ENCODE measurements at places on chromosomes 11 and 22.
A peak's percentile ranks its signal among the peaks of the same experiment; 100 is the strongest.

- peak; percentile 90 for DNase-seq
Measured at GRCh38 chr11:119381181-119381988, at the start of gene USP2. USP2 (minus strand) TSS chr11:119381690; CDS start chr11:119373480, 8,210 bp downstream.

- DNase-seq: no peak
Measured at GRCh38 chr11:123745764-123746451, 4.4 kb upstream of the ZNF202 start.

DNA sequence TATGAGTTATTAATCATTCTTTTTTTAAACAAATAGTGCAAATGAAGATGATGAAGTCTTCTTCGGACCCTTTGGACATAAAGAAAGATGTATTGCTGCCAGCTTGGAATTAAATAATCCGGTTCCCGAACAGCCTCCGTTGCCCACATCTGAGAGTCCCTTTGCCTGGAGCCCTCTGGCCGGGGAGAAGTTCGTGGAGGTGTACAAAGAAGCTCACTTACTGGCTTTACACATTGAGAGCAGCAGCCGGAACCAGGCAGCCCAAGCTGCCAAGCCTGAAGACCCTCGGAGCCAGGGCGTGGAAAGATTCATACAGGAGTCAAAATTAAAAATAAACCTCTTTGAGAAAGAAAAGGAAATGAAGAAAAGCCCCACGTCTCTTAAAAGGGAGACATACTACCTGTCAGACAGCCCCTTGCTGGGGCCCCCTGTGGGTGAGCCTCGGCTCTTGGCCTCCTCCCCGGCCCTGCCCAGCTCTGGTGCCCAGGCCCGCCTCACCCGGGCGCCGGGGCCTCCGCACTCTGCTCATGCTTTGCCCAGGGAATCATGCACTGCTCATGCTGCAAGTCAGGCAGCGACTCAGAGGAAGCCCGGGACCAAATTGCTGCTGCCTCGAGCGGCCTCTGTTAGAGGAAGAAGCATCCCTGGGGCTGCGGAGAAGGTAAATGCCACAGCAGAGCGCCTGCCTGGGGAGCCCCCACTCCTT is 11.8 kb downstream of the GTSE1 start:
- DNase-seq: no peak

DNA sequence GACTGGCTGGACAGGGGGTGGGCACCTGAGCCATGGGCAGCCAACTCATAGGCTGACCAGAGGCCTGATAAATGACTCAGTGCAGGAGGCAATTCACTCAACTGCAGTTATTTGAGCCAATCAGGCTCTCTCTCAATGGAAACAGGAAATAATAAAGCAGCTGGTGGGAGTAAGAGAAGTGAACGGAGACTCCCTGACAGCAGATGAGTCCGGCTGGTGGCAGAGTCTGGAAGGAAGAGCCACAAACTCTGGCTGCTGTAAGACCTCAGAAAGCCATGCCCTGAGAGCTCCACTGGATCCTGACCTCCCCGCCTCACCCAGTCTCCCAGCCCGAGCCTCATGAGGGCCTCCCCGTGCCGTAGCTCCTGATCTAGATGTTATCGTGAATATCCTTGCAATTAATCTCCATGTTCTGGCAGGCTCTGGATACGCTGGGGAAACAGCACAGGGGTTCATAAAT is 69.8 kb downstream of the TRIM29 start:
- peak; percentile 6 for DNase-seq

- no peak for DNase-seq
Measured at GRCh38 chr11:59545179-59546020, 34.1 kb downstream of the OR4D9 start.

DNA sequence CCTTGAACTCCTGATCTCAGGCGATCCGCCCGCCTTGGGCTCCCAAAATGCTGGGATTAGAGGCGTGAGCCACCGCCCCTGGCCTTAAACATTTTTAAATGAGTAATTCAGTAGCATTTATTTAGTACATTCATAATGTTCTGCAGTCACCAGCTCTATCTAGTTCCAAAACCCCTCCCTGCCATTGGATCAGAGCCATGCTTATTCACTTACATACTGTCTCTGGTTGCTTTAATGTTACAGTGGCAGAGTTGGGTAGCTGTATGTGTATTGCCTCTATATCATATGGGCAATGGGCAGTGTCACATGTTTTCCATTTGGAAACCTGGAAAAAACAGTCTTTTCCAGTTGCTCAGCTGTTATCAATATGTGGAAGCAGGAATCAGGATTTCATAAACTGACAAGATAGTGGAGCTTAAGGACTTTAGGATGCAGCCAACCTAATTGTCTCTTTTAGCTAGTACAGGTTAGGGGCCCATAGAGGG is 10.5 kb downstream of the COA4 start:
- no peak for DNase-seq

DNA sequence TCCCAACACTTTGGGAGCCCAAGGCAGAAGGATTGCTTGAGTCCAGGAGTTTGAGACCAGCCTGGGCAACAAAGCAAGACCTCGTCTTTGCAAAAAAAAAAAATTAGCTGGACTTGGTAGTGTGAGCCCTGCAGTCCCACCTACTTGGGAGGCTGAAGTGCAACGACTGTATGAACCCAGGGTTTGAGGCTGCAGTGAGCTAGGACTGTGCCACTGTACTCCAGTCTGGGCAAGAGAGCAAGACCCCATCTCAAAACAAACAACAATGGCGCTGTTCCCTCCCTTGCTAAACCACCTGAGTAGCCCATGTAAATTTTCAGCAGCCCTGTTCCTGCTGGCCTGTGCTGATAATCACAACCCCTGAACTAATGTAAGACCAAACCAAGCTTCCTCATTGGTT is 3.1 kb downstream of the LAMTOR1 start:
- DNase-seq: no peak

DNA sequence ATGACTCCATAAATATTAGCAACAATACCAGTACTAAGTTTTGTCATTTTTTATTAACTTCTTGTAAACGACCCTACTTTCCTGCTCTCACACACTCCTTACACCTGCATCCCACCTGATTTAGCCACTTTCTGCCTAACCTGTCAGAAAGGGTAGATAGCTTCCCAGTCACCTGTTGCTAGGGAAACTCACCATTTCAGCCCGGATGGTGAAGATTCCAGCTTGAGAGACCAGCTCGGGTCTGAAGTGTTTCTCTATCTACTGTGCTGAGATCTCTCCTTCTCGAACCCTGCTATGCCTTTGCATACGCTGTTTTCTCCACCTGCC is at the start of gene PARVG:
Gene PARVG (plus strand): TSS at position 220 of the 327 bp plus-strand sequence. CDS start 2,405 bp downstream, outside the sequence.
- no peak for DNase-seq

DNA sequence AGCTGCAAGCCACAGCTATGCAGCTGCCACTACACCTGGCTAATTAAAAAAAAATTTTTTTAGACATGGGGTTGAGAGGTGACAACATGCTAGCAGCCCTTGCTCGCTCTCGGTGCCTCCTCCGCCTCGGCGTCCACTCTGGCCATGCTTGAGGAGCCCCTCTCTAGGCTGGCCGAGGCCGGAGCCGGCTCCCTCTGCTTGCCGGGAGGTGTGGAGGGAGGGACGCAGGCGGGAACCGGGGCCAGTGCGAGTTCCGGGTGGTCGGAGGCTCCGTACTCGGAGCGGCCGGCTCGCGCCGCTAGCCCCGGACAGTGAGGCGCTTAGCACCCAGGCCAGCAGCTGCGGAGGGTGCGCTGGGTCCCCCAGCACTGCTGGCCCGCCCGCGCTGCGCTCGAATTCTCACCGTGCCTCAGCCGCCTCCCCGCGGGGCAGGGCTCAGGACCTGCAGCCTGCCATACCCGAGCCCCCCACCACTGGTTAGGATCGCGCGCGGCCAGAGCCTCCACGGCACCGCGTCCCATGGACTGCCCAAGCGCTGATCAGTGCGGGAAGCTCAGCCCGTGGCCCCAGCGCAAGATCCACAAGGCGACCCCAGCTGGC is 10.7 kb downstream of the MYO18B start:
- DNase-seq: no peak

DNA sequence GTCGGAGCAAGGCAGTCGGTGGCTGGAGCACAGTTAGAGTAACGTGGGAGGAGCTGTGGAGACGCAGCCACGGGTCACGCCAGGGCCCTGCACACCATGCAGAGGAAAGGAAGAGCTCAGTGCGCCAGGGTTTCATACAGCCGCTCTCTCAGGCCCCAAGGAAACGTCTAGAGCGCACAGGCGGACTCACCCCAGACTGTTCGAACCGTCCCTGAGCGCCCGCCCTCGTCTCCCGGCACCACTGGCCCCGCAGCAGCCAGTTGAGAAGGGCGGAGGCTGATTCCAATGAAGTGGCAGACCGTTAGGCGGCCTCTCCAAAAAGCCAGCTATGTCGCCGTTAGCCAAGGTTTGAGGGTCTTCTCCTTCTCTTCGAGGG is 483 bp upstream of the HYLS1 start:
- DNase-seq: no peak

GRCh38 chr11:105297463-105297862 is 157.9 kb upstream of the CARD18 start:
- DNase-seq: no peak

GRCh38 chr11:29750392-29750791 is 266.4 kb downstream of the KCNA4 start:
- no peak for DNase-seq

- no peak for DNase-seq
Measured at GRCh38 chr22:50304528-50305392, 2.7 kb downstream of the PLXNB2 start.

GRCh38 chr22:38924347-38924952 is 33.0 kb upstream of the APOBEC3A start:
- DNase-seq: peak; percentile 28

DNA sequence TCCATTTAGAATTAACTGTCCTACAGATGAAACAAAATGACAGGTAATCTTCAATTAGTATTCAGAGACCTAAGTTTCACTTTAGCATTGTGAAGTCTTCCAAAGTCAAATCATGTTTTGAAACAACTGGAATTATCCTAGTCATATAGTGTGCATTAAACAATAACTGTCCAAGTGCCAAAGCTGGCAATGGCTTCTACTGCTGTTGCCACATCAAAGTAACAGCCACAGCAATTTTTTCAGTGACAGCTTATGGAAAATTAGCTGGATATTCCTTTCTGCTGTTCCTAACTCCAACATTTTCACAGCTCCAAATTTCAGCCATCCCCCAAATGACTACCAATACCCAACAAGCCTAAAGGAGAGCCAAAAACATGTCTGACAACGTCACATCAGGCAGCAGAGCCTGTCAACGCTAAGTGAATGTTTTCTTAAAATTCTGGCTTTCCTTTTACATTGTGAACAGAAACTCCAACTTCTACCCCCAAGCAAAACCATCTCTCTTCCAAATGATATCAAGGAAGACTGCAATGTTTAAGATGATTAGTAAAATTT is 45.3 kb upstream of the CCDC34 start:
- no peak for DNase-seq

DNA sequence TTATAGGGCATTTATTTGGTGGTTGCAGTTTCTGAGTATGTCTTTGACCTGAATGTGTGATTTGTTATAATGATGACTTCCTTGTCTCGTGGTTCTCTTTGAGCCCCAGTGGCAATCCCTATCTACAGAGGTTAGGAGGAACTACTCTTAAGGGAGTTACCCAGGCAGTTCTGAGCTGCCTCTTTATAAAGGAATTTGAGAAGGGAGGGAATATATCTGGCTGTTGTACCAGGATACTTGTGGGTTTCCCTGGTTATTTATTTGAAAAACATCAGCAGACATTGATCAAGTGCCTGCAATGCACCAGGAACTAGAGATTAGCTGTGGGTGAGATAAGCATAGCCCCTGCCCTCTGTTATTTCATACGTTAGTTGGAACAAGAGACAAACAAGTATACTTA is 243.5 kb upstream of the ARHGAP20 start:
- DNase-seq: no peak

- DNase-seq: no peak
Measured at GRCh38 chr22:17853073-17853472, 78.8 kb upstream of the BID start.

- no peak for DNase-seq
Measured at GRCh38 chr11:16032974-16033373, 323.4 kb downstream of the SOX6 start.

GRCh38 chr11:13927481-13927880 is 35.0 kb upstream of the SPON1 start:
- DNase-seq: no peak

- peak; percentile 47 for DNase-seq
Measured at GRCh38 chr11:70532731-70533130, 134.4 kb downstream of the CTTN start.

DNA sequence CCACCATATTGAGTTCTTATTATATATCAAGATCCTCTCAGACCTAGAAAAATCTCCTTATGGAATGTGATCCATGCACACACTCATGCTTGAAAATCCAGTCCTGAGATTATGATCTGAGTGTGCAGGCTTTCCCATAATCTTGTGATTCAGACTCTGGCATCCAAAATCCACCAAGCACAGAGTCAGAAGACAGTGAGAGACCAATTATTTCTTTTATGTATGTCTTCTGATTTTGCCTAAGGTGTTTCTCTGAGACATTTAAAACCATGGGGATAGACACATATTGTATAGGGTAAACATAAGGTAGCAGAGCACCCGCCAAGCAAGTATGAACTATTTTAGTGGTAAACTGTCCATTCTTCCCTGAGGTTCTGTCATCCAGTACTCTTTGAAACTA is 52.0 kb upstream of the MMP13 start:
- DNase-seq: no peak

DNA sequence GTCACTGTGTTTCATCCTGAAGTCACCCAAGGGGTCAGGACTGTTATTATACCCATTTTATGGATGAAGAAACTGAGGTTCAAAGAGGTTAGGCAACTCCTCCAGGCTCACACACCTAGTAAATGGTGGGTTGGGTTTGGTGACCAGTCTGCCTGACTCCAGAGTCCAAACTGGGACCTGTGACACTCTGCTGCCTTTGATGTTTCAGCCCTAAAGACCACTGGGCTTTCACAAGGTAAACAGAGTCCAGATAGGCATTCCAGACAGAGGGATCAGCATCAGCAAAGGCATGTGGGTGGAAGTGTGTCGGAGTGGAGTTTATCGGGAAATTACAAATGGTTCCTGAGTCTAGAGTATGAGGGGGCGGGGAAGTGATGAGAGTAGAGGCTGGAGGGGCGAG is 38.5 kb downstream of the MICAL2 start:
- no peak for DNase-seq

- no peak for DNase-seq
Measured at GRCh38 chr11:31640611-31641010, 131.0 kb downstream of the ELP4 start.

GRCh38 chr11:67656278-67656922 is 5.9 kb upstream of the ACY3 start:
- no peak for DNase-seq

- no peak for DNase-seq
Measured at GRCh38 chr11:57484141-57484710, 23.9 kb downstream of the RTN4RL2 start.

All from SJCRH30 (cell line).